Hypothalamus (tissue), 51 donors: ENCODE measurements at places on chromosomes 6 and 20.

GRCh38 chr6:139577763-139578604 is 203.5 kb upstream of the CITED2 start:
- no peak for DNase-seq

DNA sequence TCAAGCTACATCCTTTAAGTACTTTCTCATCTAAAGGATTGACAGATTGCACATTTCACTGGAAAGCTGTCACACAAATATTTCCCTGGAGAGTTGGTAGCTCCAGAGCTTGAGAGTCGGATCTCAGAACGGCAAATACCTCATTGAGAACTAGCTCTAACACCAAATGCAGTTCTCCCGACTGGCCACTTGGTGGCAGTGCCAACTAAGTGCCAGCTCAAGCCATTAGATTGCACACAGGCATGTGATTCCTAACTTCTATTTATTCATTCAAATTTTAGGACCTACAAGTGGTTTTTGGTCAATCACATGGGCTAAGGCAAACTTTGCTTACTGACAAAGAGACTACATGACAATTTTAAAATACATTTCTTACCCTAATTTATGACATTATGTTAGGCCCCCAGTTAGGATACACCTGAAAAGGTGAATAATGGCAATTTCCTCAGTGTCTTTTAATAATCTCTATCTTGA is 7.9 kb upstream of the MCHR2 start:
- DNase-seq = peak; percentile 11

GRCh38 chr6:155078331-155078745 is 83.2 kb downstream of the TIAM2 start:
- DNase-seq = no peak

DNA sequence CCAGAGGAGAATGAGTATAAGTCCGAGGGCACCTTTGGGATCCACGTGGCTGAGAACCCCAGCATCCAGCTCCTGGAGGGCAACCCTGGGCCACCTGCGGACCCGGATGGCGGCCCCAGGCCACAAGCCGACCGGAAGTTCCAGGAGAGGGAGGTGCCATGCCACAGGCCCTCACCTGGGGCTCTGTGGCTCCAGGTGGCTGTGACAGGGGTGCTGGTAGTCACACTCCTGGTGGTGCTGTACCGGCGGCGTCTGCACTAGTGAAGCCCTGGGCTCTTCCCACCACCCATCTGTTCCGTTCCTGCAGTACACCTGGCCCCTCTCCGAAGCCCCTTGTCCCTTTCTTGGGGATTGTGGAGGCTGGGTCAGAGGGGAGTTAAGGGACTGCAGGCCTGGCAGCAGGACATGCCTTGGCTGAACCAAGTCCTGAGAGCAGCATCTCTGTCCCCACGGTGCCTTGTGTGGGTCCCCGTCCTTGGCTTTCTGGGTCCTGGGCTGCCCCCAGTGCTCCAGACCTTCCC is 19.3 kb downstream of the MAVS start:
- no peak for DNase-seq

DNA sequence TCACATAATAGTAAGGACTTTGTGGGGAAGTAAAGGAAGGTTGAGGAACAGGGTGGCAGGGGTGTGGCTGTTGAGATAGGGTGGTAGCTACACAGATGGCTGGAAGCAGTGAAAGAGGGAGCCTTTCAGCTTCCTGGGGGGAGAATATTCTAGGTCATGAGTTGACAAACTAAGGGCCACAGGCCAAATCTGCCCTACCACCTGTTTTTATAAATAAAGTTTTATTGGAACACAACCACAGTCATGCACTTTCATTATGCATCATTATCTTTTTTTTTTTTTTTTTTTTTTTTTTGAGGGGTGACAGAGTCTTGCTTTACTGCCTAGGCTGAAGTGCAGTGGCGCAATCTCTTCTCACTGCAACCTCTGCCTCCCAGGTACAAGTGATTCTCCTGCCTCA is 243.1 kb downstream of the NFATC2 start:
- DNase-seq = no peak

DNA sequence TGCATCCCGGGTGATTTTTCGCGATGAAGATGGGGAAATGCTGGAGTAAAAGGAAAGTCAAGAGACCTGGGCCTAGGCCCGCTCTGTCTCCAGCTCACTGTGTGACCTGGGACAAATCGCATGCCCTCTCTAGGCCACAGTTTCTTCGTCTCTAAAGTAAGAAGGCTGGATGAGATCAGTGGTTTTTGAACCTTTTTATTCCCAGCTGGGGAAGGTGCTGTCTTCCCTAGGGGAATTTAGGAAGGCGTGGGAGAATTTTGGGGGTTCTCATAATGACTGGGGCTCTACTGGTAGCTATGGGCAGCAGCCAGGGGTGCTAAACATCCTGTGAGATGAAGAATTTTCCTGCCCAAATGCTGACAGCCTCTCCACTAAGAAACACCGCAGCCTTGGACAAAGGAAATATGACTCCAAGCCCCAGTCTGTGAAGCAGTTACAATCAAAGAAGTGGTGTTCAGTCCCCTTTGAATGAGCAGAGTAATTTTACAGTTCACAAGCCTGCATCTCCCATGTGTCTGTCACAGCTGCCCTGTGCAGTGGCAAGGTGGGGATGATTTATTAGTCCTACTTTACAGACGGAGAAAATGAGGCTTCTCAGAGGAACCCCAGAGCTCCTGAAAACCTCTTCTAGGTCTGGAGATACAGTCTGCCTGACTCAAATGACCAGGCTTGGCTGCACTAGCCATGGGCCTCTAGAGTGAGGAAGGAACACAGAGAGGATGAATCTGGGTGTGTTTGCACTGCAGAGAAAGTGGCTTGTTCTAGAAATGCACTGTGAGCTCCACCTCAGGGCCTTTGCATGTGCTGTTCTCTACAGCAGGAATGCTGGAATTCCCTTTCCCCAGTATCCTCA is 57.2 kb downstream of the RAB44 start:
- no peak for DNase-seq

GRCh38 chr6:24329022-24329421 is 28.8 kb downstream of the DCDC2 start:
- no peak for DNase-seq

- DNase-seq = no peak
These were observed 68.7 kb downstream of the PHACTR1 start for GRCh38 chr6:12785301-12785700.

GRCh38 chr6:136701045-136701444 is 91.2 kb downstream of the MAP3K5 start:
- DNase-seq = no peak

- no peak for DNase-seq
These were observed 11.0 kb downstream of the UTRN start for GRCh38 chr6:144295981-144296767.

DNA sequence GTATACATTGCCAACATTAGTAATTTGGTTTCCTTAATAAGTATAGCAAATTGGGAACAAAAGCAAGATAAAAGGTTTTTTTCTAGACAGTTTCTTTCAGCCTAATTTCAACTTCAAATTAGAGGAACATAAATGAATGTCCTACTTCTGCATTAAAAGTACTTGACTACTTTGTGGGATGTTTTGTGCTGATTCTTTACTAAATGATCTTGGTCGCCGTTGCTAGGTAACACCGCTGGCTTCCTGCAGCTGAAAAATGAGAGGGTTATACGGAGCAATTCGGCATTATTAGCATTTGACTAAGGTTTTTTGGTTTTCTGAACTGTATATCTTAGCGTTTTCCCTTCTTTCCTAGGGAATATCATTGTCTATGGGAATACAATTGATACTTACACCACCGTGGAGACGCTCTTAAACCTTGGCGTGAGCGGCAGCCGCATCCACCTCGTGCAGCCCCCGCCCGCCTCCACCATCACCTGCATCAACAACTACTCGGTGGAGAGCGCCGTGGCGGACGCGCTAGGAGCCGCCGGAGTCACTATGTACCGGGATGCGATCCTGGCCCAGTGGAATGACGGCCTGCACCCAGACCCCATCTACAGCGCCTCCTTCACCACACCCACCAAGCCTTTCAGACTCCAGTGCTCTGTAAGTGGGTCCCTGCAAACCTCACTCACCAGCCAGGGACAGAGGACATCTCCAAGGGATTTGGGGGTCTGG is 90.9 kb upstream of the INSM1 start:
- DNase-seq = no peak

DNA sequence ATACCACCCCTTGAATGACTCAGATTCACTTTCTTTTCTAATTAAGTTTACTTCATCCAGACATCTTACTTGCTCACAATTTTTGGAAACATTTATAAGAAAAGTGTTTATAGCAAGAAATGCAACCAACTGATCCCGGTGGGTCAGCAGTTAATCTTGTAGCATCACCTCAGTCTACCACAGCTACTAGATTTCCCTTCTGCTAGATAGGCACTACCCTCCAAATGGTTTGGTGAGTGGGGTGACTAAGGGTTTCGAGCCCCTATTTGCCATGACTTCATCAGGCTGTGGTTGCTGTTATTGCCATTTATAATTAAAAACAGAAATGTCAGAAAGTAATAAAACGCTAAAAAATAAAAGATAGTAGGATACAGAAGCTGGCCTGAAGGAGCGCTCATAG is 930.1 kb upstream of the GJE1 start:
- no peak for DNase-seq

DNA sequence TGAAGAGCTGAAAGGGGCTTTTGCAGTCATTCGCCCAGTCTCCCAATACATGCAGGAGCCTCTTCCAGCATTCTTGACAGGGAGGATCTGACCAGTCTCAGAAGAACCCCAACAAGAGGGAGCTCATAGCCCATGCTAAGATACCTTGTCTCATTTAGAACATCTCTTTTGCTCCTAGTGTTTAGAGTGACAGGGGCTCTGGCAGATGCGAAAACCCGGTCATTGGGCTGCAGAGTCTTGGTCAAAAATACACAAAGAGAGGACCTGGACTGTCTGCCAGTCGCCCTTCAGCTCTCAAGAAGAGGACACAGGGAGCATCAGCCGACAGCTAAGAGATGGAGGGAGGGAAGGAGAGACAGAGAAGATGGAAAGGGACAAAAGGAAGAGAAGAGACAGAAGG is 700 bp downstream of the GUCA1B start:
- DNase-seq = no peak

- no peak for DNase-seq
These were observed 995.3 kb upstream of the FLRT3 start for GRCh38 chr20:15332711-15333160.

DNA sequence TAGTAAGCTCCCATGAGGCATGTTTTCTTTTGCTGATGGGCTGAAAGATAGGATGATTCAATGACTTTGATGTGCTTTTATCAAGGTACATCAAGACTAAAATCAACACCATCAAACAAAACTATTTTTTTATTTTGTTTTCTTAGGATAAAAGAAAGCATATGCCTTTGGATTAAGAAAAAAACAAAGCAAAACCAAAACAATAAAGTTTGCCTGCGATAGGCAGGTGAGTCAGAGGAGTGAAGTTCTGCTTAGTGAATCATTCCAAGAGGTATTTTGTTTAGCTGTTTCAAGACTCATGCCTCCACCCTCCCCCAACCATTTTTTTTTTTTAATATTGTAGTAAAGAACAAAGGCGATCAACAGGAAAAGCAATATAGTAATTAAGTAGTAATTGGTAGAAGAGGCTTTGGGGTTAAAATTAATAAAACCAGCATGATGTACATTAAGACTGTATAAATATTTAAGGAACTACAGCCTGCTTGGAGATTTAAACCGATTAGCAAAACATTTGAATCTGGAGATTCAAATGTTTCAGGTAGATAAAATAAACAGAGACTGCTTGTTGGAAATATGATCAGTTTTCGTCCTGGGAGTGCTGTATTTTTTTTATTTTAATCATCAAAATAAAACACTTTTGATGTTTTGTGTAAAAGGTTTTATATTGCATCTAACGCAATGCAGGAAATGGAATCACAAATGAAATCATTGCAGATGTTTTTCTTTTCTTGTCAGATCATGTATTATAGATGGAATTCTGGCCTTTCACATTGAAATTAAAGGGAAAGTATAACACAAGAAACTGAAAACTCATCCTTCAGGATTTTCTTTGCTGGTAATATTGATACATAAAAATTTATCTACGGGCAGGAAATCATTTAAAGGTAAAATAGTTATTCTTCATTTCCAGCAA is 482.3 kb upstream of the MANEA start:
- DNase-seq = no peak

DNA sequence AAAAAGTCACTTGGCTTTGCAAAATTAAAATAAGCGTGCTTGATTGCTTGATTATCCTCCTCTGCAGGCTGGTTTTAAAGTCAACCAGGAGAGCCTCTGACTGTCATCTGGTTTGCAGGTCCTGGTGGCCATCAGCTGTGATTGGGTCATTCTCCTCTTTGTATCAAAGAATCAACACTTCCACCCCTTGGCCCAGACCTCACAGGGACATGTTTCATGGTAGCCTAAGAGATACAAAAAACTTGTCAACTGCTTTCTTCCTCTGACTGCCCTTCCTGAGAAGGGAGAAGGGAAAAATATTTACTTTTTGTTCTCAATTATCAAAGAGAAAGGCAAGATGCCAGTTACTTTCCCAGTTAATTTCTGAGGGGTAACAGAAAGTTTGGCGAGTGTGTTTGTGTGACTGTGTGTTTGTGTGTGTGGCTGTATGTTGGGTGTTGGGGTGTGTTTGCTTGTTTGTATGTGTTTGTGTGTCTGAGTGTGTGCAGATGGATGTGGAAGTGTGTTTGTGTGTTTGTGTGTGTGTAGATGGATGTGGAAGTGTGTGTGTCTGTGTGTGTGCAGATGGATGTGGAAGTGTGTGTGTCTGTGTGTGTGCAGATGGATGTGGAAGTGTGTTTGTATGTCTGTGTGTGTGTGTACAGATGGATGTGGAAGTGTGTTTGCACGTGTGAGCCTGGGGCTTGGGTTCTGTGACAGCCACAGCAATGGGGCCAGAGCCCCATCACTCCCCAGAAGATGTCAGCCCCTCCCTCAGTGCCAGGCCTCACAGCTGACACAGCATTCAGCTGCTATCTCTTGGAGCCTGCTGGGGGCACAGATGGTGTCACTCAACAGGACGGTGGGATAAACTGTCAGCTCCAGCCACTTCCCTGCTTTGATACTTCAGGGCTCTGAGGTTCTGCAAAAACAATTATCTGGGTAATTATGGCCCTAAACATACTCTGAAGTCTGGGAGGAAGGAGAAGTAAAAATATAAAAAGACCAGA is 98.6 kb upstream of the RNF24 start:
- DNase-seq = no peak

DNA sequence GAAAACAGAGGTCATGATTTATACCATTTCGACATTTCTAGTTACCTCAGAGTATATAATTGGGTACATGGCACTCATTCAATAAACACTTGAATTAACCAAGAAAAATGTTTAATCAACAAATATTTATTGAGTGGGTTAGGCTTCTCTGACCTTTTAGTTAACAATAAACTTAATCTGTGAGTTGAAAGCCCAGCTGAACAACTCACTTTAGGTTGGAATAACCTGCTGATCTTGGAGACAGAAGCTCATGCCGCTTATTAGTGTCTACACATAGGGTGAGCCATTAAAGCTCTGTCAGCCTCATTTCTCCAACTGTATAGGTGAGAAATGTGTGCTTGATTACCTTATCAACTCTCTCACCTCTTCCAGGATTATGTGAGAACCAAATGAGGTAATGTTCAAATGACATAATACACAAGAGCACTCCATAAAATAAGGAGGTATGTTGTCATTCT is 98.2 kb upstream of the DTNBP1 start:
- DNase-seq = no peak

- no peak for DNase-seq
These were observed 12.9 kb upstream of the MCM3 start for GRCh38 chr6:52297433-52297832.
